Non-pigmented ciliary epithelial cell (primary cell): ENCODE measurements at places on chromosomes 1 and 21.

DNA sequence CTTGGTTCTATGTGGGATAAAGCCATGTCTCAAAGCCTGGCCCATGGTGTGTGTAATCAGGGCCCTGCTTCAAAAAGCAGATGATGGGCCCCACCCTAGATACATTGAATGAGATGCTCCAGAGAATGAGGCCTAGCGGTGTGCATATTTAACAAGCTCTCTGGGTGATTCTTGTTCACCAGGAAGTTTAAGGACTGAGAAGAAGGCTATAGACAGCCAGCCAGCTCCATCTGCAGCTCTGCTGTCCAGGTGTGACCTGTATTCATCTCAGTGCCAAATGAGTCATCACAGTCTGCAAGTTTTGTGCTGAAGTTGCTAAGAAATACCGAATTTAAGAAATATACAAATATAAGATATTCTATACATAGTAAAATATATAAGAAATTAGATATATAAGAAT, 182.0 kb upstream of the RUNX1 start:
- no peak for DNase-seq

GRCh38 chr1:201050515-201051277, 27.2 kb upstream of the KIF21B start:
- no peak for DNase-seq

- no peak for DNase-seq
These were observed 6.6 kb downstream of the LDLRAD2 start for GRCh38 chr1:21818656-21819055.

- DNase-seq: no peak
These were observed 28.4 kb downstream of the RRP1B start for GRCh38 chr21:43687566-43688399.

DNA sequence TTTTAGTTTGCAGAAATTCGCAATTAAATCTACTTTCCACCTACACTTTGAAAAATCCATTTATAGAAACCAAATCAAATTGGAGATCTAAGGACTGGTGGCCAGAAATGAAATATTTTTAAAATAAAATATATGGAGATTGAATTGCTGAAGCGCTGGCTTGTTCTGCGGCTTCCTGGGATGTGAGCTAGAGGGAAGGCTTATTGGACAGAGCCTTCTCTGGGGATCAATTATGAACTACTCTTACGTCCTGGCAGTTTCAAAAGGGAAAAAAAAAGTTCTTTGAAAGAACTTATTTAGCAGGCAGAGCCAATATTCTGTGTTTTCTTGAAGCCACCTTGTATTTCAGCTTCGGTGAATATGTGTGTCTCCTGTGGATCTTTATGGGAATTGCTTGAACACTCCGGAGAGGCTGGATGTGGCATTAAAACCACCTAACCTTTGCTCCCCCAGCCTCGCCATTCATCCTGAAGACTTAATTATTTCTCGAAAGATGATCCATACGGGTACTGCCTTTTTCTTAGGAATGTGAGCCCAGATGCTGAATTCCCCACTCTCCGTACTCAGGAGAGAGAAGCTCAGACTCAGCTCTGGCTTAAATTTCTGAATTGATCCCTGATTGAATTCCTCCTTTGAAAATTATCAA, 478.9 kb upstream of the VAMP3 start:
- DNase-seq: no peak

GRCh38 chr21:41765973-41766882, 624 bp downstream of the RIPK4 start:
- DNase-seq: no peak

DNA sequence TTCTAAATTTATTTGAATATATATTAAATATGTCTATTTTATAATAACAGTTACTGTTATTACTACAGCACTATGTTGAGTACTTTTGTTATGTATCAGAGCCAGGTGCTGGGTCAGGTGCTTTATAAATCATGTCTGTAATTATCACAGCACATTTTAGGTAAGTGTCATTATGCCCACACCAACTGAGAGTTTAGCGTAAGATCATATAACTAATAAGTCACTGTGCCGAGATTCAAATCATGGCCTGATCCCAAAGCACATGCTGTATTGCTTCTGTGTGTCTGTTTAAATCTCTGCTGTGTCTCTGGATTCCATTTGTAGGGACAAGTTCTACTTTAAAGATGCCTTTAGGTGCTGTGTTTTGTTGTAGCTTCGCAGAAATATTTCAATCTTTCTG, 1.9 kb downstream of the GPSM2 start:
- DNase-seq: no peak

DNA sequence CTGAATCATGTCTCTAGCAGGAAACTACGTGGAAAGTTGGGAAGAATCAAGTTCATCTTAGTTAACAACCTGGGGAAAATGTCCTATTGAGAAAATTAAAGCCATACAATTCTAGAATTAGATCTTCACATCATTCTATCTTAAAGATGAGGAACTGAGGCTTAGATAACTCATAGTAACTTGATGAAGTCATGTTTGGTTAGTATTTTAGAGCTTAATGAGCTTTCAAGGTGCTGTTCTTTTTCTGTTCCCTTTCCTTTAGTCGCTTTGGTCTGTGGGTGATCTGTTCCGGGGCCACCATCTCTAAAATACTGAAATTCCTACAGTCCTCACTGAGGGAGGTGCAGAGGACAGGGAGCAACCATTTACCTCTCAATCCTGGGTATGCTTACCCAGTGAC, 4.3 kb upstream of the GLUL start:
- DNase-seq: no peak

DNA sequence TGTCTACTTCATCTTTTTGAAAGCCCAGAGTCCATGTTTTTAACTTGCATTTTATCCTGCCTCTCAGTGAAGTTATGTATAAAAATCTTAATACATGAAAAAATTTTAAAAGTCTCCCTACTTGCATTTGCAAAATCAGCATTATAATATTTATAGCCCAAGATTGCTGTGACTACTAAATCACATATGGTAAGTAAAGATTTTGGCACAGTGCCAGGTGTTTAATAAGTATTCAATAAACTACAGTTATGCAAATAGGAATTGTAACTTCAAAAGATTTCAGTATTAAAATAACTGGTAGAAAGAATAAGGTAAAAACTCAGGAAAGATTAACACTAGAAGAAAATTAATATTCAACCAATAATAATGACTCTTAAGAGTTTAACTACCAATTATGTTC, 641.7 kb downstream of the LRRIQ3 start:
- DNase-seq: no peak

- DNase-seq: no peak
These were observed 366.5 kb downstream of the SIPA1L2 start for GRCh38 chr1:232263452-232263851.

GRCh38 chr1:10687251-10687651, 109.2 kb downstream of the CASZ1 start:
- DNase-seq: no peak

DNA sequence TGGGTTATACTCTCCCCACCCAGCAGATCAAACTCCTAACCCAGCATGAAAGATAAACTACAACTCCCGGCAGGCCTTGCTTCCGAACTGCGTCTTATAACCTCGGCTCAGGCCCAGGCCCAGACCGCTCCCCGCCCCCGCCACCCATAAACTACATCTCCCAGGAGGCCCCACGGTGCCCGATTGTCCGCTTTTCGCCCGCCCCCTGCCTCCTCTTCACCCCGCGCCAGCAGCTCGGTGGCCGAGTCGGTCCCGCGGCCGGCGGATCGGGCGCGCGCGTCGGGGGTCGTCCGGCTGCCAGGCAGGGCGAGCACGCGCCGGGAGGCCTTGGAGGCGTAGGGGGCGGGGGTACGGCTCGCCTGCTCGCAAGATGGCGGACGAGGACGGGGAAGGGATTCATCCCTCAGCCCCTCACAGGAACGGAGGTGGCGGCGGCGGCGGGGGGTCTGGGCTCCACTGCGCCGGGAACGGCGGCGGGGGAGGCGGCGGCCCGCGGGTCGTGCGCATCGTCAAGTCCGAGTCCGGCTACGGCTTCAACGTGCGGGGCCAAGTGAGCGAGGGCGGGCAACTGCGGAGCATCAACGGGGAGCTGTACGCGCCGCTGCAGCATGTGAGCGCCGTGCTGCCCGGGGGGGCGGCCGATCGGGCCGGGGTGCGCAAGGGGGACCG, at the start of gene SNX27:
Gene SNX27 (plus strand): TSS at position 219 of the 669 bp plus-strand sequence. CDS start 152 bp downstream, at position 371.
- no peak for DNase-seq

GRCh38 chr1:112696578-112697314, 10.2 kb downstream of the RHOC start:
- DNase-seq: no peak

DNA sequence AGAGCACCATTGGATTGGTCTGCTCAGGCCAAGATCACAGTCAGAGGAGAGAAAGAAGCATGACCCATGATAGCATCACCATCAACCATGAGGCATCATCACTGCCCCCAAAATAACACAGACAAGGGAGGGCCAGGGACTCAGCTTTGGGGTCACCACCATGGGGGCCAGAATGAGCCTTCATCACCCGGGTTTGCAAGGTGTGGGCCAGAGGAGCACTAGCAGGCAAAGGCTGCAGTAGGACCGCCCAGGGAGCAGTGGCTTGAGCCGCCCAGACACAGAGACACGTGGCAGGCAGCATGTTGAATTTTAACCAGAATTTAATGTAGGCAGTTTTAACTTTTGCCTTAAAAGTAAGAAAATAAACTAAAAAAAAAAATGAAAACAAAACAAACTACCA, 53.7 kb upstream of the TMPRSS2 start:
- no peak for DNase-seq

DNA sequence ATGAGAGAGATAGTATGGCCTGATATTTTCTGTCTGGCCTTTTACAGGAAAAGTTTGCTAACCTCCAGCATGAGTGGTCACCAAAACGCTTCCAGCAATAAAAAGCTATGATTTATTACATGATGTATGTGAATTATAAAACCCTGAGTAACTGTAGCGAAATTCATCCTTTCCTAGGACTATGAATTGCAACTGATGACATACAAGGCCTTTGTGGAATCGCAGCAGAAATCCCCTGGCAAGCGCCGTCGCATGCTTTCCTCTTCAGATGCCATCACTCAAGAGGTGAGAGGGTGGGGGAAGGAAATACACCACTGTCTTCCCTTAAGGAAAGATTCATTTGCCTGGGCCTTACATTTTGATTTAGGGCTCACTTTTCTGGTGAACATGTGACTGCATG, 117.9 kb downstream of the MACF1 start:
- no peak for DNase-seq

DNA sequence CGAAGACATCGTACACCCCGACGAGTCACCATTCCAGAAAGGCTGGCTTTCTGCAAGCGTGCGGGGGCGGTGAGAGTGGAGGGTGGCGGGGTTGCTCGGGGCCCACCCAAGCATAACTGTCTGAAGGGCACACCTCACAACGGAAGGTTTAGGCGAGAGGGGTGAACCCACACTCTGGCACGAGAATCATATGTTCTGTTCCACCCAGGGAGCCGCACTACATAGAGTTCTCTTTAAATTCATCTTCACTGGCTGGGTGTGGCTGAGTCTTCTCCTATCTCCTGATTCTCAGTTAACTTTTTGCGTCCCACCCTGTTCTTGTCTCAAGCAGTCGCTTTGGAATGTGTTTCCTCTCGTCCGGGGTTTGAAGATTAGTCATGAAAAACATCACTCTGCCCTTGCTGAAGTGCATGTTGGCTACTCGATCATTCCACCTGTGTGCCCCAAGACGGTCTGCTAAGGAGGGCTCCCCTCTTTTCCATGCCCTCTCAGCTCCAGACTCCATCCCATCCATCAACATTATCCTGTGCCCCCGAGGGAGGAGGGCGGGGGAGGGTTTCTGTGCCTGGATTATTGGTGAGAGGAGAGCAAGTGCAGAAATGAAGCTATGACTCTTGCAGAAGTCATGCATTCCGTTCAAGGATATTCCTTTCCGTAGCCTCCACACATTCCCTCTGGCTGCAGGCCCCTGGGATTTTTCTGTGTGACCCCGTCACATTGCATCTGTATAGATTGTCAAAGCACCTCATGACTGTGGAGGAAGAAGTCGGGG, 53.5 kb upstream of the CD34 start:
- DNase-seq: no peak

GRCh38 chr1:21963477-21964217, 13.2 kb upstream of the CELA3B start:
- DNase-seq: no peak

DNA sequence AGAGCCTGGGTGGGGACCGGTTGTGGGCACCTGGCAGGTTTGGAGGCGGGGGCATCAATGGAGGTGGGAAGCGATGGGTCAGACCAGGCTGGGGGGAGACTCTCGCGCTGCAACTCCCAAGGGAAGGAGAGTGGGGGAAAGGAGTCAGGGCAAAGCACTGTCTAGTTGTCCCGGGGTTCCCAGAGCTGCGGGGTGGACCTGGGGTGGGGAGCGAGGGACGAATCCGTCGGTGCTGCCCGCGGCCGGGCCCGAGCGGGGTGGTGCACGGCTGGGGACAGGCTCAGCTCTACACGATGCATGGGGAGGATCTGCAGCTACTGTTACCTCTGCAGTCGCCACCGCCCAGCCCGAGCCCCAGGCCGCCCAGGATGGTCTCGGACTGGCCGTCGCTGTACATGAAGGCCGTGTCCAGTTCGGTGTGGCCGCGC, 427 bp downstream of the AKR7A2 start:
- DNase-seq: no peak

DNA sequence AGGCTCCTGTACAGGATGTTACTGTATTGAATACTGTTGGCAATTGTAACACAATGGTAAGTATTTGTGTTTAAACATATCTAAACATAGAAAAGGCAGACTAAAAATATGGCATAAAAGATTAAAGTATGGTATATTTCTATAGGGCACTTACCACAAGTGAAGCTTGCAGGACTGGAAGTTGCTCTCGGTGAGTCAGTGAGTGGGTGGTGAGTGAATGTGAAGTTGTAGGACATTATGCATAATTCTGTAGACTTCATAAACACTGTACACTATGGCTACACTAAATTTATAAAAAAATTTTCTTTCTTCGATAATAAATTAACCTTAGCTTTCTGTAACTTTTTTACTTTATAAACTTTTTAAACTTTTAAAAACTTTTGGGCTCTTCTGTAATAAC, 13.7 kb upstream of the TRIM62 start:
- no peak for DNase-seq

GRCh38 chr1:244826712-244827111, 8.7 kb upstream of the COX20 start:
- DNase-seq: no peak

- DNase-seq: no peak
These were observed 323.6 kb downstream of the MRPL39 start for GRCh38 chr21:25283720-25284119.

- DNase-seq: no peak
These were observed 2.0 kb downstream of the MTARC2 start for GRCh38 chr1:220750131-220750515.

GRCh38 chr1:27399251-27400025, 7.0 kb downstream of the GPR3 start:
- DNase-seq: no peak
